Activated CD4-positive, alpha-beta T cell treated with anti-CD3 and anti-CD28 coated beads, Interleukin-2, Interleukin-4, amounts not matched to agents 100 ng/mL and 50 ng/mL, durations not matched to agents 16 hours and 8 hours (primary cell): ENCODE measurements at places on chromosomes 13 and 19.
A peak's percentile ranks its signal among the peaks of the same experiment; 100 is the strongest.

- DNase-seq = peak; percentile 89
Observed at GRCh38 chr19:16118489-16119033, 6.9 kb downstream of the RAB8A start.

DNA sequence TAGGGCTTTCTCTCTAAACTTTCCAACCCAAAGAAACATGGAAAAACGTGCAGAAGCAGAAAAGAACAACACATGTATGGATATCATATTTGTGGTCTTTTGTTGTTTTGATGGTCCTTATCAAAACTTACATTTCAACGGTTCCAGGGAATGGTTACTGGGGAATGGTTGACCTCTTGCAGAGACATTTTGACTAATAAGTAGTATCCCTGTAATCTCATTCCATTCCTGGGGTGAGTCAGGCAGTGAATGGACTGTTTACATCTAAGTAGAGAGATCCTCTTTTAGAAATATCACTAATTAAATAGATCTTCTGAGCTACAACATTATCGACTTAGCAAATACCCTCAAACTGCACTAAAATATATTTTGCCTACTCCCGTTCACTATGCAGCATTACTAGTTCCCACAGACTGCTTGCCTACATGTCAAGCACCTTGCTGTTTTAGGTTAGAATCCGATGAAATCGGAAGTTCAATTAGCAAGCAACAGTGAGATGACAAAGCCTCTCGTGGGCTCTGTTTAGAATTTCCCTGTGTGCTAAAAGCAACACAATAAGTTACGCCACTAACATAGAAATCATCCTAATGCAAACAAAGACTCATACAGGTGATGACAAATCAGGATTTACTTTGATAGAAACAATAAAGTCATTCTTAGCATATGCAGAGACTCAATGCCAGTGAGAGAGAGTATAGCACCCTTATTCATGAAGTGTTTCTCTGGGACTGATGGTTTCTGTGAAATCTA lies 797.7 kb upstream of the ARGLU1 start:
- no peak for DNase-seq

- no peak for DNase-seq
Observed at GRCh38 chr13:30792285-30793000, 57.1 kb downstream of the ALOX5AP start.

DNA sequence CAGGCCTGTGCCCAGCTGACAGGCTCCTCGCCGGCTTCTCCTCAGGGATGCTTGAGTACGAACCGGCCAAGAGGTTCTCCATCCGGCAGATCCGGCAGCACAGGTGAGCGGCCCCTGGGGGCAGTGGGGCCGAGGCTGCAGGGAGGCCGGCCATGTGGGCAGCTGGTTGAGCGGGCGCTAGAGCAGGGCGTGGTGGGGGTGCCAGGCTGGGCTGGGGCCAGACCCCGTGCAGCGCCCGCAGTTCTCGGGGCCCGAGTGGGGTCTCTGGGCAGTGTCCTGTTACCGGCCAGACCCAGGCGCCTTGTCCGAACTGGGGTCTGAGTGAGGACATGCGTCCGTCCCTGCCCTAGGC lies 15.9 kb downstream of the CBARP start:
- DNase-seq = no peak

DNA sequence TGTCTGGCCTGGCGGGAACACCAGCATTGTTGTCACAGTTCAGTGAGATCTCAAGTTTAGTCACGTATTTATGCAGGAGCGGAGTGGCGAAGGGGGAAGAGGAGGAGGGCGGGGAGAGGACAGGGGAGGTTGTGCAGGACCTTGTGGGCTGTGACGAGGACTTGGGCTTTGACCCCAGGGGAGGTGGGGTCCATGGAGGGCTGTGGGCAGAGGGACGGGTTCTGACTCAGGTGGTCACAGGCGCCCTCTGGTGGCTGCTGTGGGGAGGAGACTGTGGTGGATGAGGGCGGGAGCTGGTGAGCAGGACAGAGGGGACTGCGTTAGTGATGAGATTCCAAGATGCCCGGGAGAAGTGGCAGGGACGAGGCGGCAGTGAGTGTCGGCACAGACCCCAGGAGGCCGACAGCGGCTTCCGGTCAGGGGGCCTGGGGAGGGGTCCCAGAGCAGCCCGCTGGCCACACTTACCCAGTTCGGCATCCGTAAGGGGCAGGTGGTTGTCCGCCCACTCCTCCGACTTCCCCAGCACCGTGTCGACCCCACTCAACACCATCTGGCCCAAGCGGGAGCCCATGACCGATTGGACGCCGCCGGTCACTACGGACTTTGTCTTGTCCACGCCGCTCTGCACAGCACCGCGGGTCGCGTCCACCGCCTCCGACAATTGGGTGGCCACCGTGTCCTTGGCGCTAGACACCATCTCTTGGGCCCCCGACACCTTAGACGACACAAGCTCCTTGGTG lies 15.7 kb downstream of the PLIN3 start:
- peak; percentile 69 for DNase-seq

DNA sequence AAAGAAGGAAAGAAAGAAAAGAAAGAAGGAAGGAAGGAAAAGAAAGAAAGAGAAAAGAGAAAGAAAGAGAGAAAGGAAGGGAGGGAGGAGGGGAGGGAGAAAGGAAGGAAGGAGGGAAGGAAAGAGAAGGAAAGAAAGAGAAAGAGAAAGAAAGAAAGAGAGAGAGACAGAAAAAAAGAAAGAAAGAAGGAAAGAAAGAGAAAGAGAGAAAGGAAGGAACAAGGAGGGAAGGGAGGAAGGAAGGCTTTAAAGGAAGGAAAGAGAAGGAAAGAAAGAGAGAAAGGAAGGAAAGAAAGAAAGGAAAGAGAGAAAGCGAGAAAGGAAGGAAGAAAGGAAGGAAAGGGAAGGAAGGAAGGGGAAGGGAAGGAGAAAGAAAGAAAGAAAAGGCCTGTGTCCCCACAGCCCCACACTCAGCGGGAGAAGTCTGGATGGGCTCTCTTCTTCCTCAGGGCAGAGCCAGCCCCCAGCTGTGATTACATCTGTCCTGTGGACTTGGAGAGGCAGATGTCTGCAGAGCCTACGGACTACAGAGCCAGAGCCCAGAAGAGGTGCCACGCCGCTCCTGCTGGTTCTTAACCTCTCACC lies 9.6 kb downstream of the PTPRH start:
- DNase-seq = no peak

DNA sequence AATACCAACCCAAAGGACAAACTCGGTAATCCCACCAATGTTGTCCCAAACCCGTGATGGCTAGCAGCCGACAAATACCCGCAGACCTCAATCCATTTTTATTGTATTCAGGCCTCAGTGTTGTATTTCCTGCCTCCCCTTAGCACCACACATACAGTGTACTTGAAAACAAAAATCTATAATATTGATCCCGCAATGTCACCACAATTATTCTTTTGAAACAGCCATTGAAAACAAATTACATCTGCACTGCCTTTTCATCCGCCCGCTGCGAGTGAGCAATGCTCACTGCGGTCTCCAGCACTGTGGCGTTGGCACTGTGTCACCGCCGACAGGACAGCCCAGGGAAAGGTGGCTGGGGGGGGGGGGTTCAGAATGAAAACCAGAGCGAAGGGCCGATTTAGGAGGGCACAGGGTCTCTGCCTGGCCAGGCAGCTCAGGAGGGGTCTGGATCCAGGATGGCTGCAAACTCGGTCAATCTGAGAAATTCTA lies 385.8 kb upstream of the ZNF507 start:
- no peak for DNase-seq

DNA sequence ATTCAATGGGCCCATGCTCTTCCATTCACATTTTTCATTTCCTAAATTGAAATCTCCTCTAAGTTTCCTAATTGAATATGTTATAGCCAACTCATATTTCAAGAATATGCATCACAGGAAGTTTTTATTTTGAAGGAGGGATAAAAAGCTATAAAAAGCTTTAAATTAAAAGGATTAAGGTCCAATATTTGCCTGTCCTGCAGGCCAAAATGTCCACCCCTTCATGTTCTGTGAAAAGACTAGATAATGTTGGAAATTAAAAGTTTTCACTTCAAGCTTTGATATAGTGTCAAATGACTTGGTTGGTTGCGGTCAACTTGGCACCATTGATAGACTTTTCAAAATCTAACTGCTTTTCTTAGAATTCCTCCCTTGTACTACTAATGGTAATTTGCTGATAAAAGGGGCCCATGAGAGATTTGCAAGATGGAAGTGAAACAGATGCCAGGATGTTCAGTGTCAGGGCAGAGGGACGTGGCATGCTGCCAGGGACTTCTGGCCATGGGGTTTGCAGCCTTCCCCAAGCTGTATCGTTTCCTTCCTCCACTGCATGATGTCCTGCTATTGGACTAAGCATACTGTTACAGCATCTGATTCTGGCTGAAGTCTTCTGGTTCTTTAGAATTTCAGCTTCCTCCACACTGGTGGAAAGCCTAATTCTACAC lies 547.3 kb upstream of the MIR17HG start:
- no peak for DNase-seq

- DNase-seq = no peak
Observed at GRCh38 chr13:59771272-59771671, 392.5 kb downstream of the DIAPH3 start.

DNA sequence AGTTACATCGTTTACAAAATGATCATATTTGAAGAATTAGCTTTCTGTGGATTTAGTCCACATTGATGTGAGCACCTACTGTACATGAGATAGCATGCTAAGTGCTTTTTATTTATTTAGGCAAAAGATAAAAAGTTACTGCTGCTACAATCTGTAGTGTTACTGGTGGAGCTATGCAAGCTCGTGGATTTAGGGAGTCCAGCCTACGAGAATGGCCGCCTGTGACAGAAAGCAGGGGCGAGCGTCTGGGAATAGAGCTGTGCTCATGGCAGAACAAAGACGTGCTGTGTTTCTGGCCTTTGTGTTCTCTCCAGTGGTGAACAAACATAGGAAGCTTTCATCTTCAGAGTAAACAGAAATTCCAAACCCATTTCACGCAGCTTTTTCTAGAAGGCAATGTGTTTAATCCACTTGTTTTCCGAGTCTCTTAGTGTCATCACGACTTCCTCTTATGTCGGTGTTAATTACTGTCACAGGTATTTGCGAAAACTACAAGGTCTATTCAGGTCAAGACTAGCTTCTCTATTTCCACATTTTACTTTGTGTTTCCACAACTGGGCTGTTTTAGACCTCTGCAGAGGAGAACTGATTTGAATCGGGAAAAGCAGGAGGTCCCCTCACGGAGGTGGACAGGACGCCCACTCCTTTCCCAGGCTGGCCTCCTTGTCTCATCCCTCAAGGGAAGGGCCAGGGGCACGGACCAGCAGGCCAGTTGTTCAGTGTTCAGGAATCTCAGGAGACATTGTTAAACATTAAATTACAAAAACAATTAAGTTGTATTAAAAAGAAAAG lies 67.3 kb downstream of the ATP11A start:
- DNase-seq = no peak

DNA sequence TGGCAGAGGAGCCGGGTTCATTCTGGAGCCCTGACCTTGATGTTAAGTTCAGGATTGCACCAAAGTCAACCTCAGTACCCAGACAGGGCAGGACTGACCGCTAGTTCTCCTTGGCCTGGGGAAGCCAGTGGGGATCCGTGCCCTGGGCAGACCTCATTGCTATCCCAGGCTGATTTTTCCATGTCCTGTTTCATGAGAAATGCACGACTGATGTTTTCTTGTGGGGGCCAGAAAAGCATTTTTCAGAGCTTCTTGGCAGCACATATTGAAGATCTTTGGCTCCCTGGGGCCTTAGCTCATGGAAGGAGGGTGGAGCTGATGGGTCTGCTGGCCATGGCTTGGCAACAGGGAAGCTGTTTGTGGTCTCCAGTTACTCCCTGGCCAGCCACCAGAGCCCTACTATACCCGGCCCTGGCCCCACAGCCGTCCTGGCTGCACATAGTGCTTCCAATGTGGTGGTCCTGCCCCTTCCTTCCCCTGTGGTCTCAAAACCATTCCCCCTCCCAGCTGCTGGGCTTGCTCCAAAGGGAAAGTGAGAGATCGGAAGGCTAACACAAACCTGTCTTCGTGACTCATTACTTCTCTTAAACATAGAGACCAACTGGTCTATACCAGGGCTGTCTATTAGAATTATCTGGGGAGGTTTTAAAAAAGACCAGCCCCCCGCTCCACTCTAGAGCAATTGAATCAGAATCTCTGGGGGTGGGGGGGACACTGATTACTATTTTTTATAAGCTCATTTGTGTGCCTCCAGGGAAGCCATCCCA lies 11.2 kb downstream of the IL17D start:
- no peak for DNase-seq

DNA sequence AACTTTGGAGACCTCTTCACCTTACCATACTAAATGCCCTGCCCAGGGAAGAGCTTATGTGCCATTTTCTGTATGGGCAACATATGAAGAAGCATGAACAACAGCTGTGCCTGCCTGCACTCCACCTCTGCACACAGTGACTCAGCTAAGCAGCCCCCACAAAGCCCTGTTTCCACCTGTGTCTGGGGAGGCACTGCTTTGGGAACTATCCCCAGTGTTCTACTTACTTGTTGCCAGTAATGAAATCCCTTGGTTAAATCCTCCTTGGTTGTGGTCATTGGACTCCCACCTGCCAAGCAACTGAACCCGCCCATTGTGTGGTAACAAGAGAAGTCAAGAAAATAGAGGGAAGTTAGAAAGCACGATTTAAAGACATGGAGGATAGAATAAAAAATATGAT lies 84.6 kb downstream of the NALCN start:
- no peak for DNase-seq

DNA sequence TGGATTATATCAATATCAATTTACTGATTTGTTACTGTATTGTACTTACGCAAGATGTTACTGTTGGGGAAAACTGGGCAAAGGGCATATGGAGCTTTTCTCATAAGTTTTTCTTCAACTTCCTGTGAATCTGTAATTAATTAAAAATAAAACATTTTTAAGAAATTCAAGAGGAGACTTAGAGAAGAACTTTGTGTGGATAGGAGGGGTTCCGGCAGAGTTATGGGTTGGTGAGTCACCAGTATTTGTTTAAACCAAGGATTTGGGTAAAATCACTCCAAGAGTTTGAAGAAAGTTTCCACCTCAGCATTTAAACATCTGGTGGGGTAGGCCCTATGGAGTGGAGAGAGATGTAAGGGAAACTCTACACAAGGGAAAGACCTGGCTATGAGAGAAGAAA lies 379.6 kb downstream of the TSHZ3 start:
- no peak for DNase-seq

DNA sequence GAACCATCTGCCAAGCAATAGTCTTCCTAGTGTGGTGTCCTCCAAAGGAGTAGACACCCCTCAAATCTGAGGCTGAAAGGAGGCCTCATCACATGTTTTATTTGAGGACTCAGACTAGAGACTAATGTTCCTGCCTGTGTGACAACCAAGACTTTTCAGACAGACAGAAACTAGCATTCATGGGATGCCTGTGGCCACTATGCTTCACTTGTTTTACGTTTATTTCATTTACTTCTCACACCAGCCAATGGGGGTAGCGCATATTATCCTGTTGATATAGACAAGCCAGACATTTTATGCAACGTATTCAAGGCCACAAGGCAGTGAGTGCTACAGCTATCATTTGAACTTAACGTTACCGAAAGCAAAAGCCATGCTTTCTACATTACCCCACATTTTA lies 391.7 kb upstream of the HTR2A start:
- no peak for DNase-seq

DNA sequence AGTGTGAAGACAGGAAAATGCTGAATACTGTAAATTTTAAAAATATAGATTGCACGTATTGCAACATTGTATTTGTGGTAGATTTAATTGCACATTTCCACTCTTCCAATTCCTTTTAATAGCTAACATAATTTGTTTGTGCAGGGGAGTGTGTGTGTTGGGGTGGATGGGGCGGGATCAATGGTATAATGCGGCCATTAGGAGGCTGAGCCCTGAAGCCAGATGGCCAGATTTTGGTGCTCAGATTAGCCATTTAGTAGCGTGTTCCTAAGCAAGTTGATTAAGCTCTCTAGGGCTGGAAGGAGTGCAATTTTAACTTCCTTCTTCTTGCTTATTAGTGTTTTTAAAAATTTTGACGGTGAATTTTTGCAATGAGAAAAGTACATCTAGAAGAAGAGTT lies 5.8 kb downstream of the OXGR1 start:
- no peak for DNase-seq
